ENCODE measurements at places on chromosomes 6 and 20.

DNA sequence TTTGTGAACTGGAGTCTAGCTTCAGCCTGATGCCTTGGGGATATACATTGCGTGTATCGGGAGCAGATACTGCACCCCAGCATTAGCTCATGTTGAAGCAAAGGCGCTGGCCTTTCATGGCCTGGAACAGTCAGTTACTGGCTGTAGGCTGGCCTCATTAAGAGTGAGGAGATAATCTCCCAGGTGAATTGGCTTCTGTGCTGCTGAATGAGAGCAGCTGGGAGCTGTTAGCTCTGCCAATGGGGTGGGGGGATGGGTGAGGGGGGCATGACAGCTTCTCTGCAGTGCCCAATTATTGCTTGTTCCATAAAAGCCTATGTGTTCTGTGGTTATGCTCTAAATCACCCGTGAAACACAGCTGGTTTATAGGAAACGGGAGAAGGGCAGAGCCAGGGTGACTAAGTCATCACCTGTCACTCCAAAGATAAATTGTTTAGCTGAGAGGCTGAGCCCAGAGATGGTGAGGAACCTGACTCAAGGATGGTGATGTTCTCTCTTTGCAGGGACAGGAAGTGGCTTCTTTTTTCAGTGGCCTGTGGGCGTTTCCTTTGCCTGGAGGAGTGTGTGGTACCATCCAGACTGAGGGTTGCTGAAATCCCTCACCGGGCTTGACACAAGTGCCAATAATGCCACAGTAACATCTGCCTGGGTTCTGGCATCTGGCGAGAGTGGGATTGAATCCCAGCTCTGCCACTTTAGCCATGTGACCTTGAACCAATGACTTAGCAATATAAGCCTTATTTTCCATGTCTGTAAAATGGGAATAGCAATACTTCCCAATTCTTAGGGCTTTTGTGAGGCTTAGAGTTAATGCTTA, 170.8 kb downstream of the BCAS1 start:
- DNase-seq = peak; percentile 39

DNA sequence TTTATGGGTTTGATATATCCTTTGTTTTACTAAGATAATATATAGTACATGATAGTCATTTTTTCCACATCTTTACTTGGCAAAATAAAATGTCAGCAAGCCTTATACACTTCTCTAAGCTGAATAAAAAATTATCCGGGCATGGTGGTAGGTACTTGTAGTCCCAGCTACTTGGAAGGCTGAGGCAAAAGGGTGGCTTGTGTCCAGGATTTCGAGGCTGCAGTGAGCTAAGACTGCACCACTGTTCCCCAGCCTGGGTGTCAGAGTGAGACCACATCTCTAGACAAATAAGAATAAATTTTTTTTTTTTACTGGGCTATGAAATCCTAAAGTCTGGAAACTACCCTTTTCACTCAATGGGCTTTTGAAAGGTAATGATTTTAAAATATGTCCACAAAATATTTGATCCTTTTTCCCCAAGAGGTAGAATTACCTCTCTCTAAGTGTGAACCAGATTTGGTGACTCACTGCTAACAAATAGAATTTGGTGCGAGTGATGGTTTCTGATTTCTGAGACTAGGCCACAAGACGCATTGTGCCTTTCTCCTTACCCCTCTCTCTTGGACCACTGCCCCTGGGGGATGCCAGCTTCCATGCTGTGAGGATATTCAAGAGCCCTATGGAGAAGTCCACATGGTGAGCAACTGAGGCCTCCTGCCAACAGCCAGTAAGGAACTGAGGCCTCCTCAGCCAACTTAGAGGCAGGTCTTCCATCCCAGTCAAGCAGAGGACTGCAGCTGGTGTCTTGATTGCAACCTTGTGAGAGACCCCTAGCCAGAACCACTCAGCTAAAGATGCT, 84.2 kb upstream of the ZNFX1 start:
- no peak for DNase-seq

DNA sequence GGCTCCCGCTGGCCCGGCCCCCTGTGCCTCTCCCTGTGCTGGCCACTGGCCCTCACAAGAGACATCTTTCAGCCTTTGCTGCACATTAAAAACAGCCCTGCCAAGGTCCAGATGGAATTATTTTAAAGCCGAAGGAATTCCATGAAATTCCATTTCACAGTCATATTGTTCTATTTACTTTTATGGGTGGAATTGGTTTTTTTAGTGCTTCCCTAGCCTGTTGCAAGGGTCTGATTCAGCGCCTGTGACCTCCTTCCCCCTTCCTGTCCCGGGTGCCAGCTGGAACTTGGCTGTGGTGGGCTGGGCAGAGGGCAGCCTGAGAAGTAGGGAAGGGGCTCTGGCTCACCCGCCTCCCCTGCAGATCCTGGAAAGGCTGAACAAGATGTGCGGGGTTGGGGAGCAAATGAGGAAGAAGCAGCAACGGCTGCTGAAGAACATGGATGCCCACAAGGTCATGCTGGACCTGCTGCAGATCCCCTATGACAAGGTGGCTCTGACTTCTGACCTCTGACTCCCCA, 34.3 kb downstream of the UQCC2 start:
- no peak for DNase-seq

- no peak for DNase-seq
Observed at GRCh38 chr20:53574259-53574789, 19.3 kb downstream of the ZNF217 start.

- DNase-seq = no peak
Observed at GRCh38 chr20:2252419-2252997, 43.3 kb upstream of the TGM3 start.

DNA sequence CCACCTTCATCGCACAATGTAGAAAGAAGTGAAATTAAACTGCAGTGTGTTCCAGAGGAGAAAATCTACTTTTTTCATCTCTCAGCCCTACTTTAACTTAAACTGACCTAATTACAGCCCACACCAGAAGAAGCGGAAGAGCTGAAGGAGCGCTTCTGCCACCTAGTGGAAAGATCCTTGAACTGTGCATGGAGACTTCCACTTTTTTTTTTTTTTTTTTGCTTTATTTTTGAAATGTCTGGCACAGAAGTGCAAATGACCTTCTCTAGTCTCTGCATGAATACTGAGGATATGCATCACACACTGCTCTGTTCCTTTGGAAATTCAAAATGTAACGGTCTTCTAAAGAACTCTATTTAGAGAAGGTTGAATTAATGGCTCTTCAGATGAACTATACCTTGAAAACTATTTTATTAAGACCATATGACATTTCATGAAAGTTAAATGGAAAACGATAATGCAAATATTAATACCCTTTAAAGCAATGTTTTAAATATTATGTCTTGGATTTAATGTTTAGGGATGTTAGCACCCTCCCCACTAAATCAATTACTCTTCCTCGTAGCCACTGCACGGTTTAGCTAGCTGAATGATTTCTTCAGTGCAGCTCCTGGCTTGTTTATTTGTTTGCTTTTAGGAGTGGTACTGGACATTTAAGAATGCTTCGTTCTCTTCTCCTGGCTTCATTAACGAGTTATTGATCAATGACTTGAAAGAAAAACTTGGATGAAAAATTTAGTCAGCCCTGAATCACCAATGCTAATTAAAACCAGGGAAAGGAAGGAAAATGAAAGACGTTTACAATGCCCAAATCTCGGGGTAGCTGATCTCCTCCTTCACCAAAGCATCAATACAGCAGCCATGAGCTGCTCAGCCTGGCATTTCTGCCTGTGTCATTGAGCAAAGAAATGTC, 569.6 kb upstream of the GJE1 start:
- peak; percentile 9 for DNase-seq

- no peak for DNase-seq
Observed at GRCh38 chr20:56439771-56440291, 27.8 kb downstream of the CASS4 start.

GRCh38 chr20:17437251-17437650, 93.9 kb downstream of the BFSP1 start:
- no peak for DNase-seq

GRCh38 chr6:68777956-68778355, 142.9 kb downstream of the ADGRB3 start:
- no peak for DNase-seq

GRCh38 chr6:35018182-35018519, 123.0 kb downstream of the TCP11 start:
- DNase-seq = no peak

DNA sequence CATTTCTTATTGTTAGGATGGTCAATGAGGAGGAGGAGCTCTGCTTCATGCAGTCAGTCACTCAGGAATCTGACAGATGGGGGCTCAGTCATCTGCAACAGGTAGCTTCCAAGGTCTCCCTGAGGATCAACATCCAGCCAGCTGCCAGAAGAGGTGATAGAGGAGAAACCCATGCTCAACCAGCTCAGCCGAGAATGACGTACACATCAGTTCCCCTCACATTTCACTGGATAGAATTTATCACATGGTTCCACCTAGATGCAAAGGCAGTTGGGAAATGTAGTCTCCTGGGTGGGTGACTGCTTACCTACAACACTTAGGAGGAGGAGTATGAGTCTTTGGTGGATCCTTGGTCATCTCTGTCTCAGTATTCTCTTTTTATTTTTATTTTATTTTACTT, 144.5 kb downstream of the CEBPB start:
- DNase-seq = no peak

Measured in activated T-helper 1 cell treated with anti-CD3 and anti-CD28 coated beads, Interleukin-2, amount 50 U/mL, for 16 hours (primary cell).